ENCODE measurements at places on chromosomes 5 and 9. TPM values are rescaled to one million over a fixed set of nuclear protein-coding genes. Genes with fewer than 3 reads are reported as not detected.

ITGA1 gene
- polyA plus RNA-seq, result 8.8 TPM

DNA sequence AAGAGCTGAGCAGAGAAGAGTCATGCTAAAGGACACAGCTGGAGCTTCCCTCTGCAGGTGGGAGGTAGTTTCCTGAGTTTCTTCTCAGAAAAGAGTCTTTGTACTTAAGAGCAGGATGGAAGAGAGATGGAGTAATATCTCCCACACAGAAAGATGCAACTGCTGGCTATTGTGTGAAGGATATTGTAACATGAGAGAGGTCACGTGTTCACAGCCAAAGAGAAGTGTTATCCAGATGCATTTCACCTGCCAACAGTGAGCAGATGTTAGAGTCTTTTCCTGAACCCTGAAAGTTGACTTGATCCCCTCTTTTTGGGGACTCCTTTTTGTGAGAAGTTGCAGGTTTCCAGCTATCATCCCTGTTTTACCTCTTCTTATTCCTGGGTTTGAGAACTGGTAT is 14.0 kb upstream of the TRIO start:
- DNase-seq, result no peak

RNF183 gene
- 1.1 TPM for polyA plus RNA-seq

- no peak for DNase-seq
Observed at GRCh38 chr5:78500871-78501270, 140.5 kb downstream of the SCAMP1 start.

GRCh38 chr5:90932052-90932699 is 373.6 kb downstream of the ADGRV1 start:
- DNase-seq, result peak; percentile 81

GRCh38 chr9:105293408-105293807 is 49.0 kb downstream of the SLC44A1 start:
- DNase-seq, result no peak

HMCN2 gene
- 2.1 TPM for polyA plus RNA-seq

SEMA6A gene
- polyA plus RNA-seq, result 6.2 TPM

DNA sequence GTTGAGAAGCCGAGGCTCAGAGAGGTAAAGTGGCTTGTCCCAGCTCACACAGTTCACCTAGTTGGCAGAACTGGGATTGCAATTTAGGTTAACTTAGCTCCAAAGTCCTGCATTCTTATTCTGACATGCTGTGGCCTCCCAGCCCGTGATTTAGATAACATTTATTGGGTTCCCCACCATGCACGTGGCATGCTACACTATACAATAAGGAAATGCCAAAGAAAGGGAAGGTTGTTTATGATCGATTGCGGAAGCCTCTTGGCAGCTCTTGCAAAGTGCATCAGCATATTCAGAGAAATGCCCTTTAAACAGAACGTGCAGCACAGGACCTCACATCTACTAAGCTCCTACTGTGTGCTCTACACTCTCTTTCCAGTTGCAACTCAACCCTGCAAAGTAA is 3.2 kb downstream of the NEURL1B start:
- DNase-seq, result no peak

NOXA1 gene
- 2.1 TPM for polyA plus RNA-seq

DNA sequence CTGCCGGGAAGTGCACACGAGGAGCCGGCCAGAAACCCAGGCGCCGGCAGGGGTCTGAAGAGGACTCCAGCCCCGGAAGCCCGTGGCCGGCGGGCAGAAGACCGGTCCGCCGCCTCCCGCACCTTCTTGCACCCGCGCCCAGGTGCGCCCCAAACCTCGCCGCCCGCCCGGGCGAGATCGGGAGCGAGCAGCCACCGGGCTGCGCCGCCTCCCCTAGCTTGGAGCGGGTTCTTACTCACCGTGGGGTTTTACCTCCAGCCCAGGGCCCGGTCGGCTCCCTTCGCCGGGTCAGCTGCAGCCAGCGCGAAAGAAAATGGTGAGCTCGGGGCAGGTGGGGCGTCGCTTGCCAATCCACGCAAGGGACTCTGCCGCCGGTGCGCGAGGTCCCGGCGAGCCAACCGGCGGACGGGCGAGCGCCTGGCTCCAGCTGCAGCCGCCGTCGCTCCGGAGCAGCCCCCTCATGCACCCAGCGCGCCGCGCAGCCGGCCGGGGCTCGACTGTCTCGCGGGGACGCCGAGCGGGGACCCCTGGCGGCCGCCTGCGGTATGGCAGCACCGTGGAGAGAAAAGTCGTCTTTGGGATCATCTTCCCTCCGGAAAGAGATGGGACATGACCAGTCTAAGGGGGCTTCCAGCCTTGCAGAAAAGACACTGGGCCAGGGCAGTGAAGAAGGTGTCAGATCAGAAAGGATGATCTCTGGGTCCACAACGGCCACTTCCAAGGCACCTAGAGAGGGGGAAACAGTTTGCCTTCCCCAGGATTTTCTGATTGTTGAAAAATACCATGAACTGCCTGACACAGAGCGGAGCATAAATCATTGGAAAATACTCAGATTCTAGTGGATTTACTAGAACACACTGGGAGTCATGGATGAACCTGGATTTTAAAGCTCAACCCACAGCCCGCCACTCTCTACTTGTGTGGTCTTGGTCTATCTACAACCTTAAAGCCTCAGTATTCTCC is at the start of gene MOB3B:
Gene MOB3B (minus strand): TSS at position 499 of the 963 bp plus-strand sequence. CDS start 74,264 bp downstream, outside the sequence.
- peak; percentile 89 for DNase-seq

- DNase-seq, result peak; percentile 22
Observed at GRCh38 chr9:123267481-123268198, 746 bp downstream of the STRBP start.

Measured in lung (tissue), 17 donors.